ENCODE measurements at places on chromosomes 7 and 10. TPM values are rescaled to one million over a fixed set of nuclear protein-coding genes. Genes with fewer than 3 reads are reported as not detected.

- DNase-seq, result no peak
Observed at GRCh38 chr7:147646568-147646967, 944.0 kb upstream of the C7orf33 start.

DNA sequence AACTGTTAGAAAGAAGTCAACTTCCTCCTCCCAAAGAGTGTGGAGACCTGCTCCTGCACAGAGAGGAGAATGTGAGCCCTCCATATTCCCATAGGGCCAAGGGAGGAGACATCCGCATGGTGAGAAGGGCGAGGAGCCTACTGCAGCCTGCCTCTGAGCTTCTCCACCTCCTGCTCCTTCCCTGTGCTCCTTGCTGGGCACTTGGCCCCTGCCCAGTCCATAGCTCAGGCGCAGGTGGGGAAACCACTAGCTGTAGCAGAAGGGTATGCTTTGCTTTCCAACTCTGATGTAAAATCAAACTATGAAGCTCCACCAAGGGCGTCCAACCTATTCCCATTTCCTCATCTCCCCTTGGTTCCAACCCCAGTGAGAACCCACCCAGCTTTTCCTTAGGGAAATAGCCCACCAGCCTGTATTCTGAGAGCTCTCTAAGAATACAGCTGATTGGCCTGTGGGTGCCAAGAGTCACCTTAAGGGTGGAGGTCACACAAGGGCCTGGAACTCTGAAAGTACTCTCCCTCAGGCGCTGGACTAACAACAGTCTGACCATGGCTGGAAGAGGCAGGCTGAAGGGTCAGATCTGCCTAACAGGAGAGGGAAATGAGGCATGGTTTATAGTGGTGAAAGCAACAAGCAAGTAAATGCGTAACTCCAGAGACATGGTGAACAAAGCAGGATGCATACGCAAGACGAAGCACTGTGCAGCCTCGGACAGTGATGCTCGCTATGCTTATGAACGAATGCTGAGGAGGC is 13.9 kb downstream of the ZNF488 start:
- DNase-seq, result no peak

- no peak for DNase-seq
Observed at GRCh38 chr10:104041891-104042535, 43.7 kb downstream of the COL17A1 start.

Gene NUP205
- total RNA-seq, result 122 TPM
